Stimulated activated CD8-positive, alpha-beta memory T cell treated with anti-CD3 and anti-CD28 coated beads, Interleukin-4, amount 100 ng/mL, for 24 hours (primary cell): ENCODE measurements at places on chromosomes 5 and 9.

- no peak for DNase-seq
Measured at GRCh38 chr9:135049460-135049859, 38.0 kb upstream of the OLFM1 start.

DNA sequence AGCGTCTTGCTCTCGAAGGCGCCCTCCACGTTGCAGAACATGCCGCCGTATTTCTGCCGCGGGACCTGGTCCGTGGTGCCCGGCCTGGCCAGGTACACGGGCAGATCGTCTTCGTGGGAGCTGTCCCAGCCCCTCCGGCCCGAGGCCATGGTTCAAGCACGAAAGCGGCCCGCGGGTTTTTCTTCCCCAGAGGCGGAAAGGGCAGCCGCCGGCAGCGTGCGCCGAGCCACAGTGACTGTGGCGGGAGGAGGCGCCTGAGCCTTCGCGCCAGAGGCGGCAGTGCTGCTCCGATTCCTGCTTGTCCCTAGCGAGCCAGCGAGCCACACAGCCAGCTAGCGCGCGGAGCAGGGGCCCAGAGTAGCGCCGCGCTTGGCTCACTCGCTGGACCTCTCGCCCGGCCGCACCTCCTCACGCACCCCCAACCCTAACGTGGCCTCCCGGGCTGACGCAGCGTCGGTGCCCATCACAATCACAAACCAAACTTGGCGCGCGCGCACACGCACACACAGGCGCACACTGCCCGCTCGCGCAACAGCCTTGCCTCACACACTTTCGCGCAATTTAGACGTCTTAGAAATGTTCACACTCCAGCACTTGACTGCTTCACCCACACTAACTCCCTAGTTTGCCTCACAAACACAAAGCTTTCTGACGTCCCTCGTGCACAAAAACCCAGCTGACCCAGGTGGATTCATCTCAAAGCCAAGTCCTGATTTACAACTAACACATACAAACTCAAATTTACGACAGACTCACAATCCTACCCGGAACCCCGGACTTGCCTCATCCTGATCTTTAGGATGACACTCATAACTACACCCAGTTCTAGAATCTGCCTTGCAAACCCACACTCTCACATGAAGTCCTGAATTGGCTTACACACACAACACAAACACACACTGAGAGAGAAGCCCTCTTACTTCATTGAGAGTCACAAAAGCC lies at the start of gene DPYSL3:
DPYSL3 (minus strand) TSS at position 359 of the 942 bp plus-strand sequence; CDS start at position 149, 210 bp downstream.
- DNase-seq = no peak

DNA sequence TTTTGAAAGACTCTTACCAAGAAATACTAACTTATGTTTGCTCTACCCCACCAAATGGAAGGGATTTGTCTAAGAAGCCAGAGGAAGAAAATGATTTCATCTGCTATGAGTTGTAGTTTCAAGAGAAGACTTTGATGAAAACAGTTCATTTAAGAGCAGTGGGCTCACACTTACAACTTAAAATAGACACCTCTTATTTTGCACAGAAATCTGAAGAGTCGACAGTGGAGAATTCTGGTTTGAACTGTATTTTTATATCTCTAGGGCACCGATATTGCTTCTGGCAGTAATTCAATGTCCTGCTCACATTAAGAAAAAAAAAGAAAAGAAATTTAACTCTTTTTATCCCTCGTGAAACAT lies 1.9 kb upstream of the DAB2 start:
- DNase-seq = no peak

DNA sequence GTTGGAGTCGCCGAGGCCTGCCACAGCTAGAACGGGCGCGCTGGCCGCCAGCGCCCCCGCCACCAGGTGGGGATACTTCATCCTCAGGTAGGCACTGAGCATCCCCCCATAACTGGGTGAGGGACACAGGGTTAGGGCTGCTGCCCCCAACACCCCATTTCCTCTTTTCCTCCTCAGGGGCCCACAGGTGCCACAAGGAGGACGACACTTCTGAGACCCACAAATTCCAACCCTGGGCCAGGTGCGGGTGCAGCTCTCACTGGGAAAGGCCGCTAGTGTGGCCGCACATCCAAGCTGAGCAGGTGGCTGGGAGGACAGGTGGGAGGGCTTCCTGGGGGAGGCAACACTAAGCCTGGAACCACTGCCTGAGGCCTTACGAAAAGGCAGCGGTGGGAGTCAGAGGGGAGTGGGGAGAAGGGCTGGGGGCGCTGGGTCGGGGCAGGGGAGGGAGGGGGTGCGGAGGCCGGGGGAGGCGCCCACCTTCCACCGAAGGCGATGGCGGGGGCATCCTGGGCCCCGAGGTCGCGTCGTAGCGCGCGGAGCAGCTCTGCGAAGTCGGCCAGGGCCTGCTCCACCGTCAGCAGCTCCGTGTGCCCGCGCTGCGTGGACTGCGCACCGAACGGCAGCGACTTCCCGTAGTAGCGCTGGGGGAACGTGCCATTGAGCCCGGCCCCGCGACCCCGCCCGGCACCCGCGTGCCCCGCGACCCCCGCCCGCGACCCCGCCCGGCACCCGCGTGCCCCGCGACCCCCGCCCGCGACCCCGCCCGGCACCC lies 961 bp downstream of the DPP7 start:
- DNase-seq = no peak

- no peak for DNase-seq
Measured at GRCh38 chr5:174599992-174600391, 124.4 kb upstream of the MSX2 start.

DNA sequence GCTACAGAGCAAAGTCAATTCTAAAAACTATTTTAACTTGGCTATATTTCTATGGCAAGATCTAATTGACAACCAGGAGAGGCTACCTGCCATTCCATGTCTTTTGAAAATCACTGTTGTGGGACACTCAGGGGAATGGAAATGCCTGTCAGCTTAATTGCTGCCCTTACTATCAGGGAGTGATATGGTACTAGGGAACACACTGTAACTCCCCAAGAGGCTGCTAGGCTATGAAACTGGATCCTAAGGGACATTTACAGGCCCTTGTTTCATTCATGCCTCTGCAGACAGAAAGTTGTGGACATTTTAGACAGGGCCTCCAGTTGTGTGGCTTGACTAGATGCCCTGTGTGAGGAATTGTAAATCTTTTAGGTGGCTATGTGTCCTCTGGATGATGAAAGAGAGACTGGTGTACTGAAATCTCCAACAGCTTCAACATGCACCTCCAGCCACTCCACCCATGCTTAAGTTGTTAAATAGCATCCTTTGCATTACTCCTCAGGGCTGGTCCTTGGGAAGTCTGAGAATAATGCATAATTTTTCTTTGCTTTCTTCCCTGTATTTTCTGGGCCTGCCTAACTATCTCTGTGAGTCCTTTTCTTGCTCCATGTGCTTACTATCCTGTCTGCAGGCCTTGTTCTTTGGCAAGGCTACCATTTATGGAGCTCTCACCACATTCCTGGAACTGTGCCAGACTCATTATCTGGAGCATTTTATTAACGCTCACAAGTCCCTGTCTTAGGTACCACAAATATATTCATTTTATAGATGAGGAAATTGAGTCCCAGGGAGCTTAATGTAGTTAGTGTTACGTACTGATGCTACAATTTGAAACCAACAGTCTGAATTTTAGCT lies 3.2 kb downstream of the MROH2B start:
- DNase-seq = no peak

- DNase-seq = no peak
Measured at GRCh38 chr9:126793686-126794417, 11.0 kb upstream of the ZBTB43 start.

- DNase-seq = no peak
Measured at GRCh38 chr9:87113874-87114273, 166.6 kb upstream of the GAS1 start.

DNA sequence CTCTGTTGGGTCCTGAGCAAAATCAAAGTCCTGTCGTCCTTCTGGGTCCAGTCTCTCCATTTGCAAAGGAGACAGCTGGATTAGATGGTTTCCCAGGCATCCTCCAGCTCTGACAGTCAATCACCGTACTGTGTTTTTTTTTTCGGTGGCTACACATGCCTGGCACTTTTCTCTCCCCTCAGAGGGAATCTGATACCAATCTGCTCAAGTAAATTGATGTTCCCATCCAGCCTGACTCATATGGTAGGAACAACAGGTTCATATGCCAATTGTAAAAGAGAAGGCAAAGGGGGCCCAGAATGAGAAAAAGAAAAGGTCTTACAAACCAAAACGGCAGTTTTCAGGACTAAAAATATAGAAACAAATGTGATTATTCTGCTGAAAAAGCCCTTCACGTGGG lies 1.2 kb downstream of the FBXO10 start:
- no peak for DNase-seq
